Stimulated activated memory B cell treated with anti-CD40 and anti-IgM and Interleukin-4, amounts not matched to agents 10 μg/mL and 1 μg/mL and 100 μg/mL, for 72 hours (primary cell): ENCODE measurements at places on chromosomes 2 and 18.
A peak's percentile ranks its signal among the peaks of the same experiment; 100 is the strongest.

GRCh38 chr2:149885468-149885867, 297.9 kb upstream of the MMADHC start:
- no peak for ATAC-seq

DNA sequence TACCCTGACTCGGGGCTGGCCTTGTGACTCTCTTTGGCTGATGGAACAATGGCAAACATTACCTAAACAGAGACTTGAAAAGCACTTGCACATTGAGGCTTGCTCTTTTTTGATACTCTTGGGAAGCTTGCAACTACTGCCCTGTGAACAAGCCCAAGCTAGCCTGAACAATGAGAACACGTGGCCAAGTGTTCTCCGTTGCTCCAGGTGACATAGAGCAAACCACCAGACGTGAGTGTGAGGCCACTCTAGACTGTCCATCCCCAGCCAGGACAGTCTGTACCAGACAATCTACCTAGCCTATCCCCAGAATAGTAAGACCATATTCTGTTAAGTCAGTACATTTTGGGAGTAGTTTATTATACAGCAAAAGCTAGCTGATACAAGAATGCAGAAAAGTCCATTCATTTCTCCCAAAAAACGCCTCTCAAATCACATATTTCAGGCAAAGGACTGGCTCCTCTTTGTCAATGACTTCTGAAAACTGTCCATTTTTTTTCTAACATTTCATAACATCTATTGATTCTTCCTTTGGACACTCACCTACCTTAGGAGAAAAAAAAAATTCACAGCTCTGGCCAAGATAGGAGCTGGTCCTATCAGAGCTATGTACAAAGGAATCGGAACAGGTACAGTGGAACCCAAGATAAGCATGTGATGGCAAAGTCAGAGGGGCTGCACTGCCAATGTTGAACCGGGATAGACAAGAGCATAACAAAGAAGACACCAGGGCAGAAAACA, 142.1 kb upstream of the PKDCC start:
- peak; percentile 34 for ATAC-seq

DNA sequence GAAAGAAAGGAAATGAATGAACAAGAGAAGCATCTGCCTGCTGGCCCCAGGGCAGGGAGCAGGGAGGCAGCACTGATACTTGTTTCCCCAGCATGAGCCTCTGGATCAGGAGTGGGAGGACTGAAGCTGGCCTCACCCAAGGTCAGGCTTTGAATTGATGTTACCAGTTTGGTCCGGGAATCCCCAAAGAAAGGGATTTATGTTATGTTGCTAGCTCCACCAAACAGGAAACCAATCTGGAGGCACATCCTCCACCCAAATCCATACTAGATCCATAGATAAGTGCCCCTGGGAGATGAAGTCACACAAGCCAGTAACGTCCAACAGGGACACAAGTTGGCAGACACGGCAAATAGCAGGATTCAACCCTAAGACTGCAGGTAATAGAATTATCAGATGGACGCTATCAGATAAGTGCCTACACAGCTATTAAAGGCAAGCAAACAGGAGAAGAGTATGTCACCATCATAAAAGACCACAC, 85.9 kb downstream of the MTCL1 start:
- no peak for ATAC-seq

GRCh38 chr2:54271189-54271588, 15.2 kb upstream of the TSPYL6 start:
- ATAC-seq, result peak; percentile 51

GRCh38 chr2:181177376-181177775, 197.0 kb downstream of the UBE2E3 start:
- no peak for ATAC-seq

GRCh38 chr2:117714110-117714509, 100.4 kb upstream of the DDX18 start:
- ATAC-seq, result no peak

- no peak for ATAC-seq
These were observed 105.1 kb downstream of the NDUFA10 start for GRCh38 chr2:239919774-239920692.

DNA sequence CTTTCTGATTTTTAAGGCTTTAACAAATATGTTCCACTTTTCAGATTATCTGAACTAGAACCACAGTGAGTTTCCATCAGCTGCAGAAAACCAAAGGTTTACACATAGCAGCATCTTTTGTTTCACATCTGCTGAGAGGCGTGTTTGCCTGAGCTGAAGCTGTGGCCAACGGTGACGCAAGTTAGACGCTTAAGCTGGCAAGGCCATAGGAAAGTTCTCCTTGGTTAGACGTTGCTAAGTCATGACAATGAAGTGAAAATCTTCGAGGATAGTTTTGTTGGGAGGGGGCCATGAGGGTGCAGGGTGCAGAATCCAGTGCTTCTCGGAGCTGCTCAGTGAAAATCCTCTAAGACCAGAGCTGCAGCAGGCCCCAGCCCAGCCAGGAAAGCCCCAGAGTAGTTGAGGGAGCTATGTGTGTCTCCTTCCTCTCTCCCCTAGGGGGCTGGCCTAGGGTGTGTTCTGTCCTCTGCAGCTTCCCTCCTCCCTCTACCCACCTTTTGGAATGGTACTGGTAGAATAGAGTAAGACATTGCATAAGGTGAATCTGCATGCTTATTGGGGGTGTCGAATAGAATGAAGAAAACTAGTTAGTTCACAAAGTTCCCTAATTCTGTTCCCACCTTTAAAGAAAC, 105.4 kb downstream of the FHOD3 start:
- ATAC-seq, result no peak

DNA sequence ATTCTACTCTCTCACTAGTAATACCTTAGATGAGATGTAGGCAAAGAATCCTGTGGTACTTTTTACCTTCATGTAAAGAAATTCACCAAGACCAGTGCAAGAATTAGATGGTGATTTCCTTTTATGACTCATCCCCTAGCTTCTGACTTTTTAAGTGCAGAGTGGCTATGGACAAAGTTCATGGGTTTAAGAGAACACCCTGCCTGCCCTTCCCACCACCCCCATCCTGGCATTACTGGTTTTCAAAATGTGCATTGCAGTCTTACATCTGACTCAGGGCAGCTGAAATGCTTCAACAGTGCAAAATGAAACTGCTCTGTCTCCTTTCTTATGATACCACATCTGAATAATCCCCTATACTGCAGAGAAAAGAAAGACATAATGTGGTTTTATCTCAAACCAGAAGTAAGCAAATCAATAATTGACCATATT, 22.6 kb downstream of the MAIP1 start:
- peak; percentile 55 for ATAC-seq

GRCh38 chr2:165678882-165679281, 115.2 kb downstream of the GALNT3 start:
- ATAC-seq, result no peak

GRCh38 chr18:74803117-74803516, 205.4 kb downstream of the ZNF407 start:
- ATAC-seq, result no peak

GRCh38 chr2:123692121-123692520, 333.0 kb upstream of the CNTNAP5 start:
- no peak for ATAC-seq

DNA sequence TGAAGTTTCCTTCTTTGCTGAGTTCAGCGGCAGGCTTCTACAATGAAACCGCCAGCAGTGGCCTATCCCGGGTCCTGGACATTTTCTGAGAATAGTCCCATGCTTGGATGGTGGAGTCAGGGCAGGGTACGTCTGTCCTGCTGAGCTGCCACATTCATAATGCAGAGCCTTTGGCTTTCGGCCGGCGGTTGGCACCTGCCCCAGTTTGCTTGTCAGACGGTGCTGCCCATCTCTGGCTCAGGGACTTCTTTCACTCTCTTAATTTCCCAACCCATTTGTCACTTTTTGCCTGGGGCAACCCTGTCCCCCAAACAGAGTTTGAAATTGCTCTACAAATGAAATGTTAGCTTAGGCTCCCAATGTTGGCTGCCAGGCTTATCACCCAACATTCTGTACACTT, 57.2 kb downstream of the SOX11 start:
- ATAC-seq, result no peak

GRCh38 chr2:88265352-88266303, 95.5 kb downstream of the THNSL2 start:
- peak; percentile 87 for ATAC-seq

GRCh38 chr18:48616484-48617255, 77.8 kb downstream of the CTIF start:
- no peak for ATAC-seq
